CD8-positive, alpha-beta memory T cell (primary cell): ENCODE measurements at places on chromosomes 4 and X. TPM values are rescaled to one million over a fixed set of nuclear protein-coding genes. Genes with fewer than 3 reads are reported as not detected.

- DNase-seq: no peak
Observed at GRCh38 chr4:168540086-168540485, 43.2 kb downstream of the PALLD start.

GRCh38 chr4:159503236-159504008 lies 400.5 kb downstream of the RAPGEF2 start:
- no peak for DNase-seq

Gene SATL1
- total RNA-seq: not detected

GRCh38 chrX:2848871-2849301 lies 20.2 kb downstream of the GYG2 start:
- no peak for DNase-seq

Gene PABPC1L2A
- total RNA-seq: not detected

GRCh38 chrX:2819345-2820135 lies 9.2 kb upstream of the GYG2 start:
- no peak for DNase-seq

- DNase-seq: no peak
Observed at GRCh38 chr4:133598779-133599178, 449.7 kb downstream of the PCDH10 start.

- DNase-seq: no peak
Observed at GRCh38 chr4:173275150-173275549, 59.0 kb downstream of the HMGB2 start.

DNA sequence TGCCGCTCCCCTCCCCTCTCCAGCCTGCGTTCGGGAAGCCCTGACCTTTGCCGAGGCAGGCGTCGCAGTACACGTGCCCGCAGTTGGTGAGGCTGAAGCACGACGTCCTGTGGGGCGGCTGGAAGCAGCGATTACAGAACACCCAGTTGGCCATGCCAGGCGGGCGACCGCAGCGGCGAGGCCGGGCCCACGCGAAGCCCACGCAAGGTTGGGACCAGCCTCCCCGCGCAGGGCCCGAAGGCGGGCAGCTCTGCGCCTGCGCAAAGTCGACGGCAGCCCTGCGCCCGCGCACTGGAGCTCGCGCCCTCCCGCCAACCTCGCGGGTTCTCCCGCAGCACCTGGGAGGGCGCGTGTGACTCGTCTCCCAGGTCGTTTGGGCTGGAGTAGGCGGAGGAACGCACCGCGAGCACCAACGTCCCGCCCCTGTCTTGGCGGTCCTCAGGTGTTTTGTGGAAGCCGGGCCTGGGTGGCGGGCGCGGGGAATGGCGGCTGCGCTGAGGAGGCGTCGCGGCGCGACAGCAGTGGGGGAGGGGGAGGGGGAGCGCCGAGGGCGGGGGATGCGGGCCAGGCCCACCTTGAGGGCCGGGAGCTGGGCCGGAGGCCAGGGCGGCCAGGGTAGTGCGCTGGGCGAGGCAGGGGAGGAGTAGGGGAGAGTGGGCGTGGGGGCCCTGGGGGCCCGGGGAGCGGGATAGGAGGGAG lies at the start of gene RNF212:
TSS of gene RNF212 (minus strand) at position 254 of the 699 bp plus-strand sequence. CDS start at position 154, 100 bp downstream.
- peak; percentile 51 for DNase-seq

Gene SHROOM4
- total RNA-seq: not detected

Gene RNF113A
- 22.9 TPM for total RNA-seq

Gene XKRX
- not detected for total RNA-seq
